ENCODE measurements at places on chromosomes 5 and 9.
A peak's percentile ranks its signal among the peaks of the same experiment; 100 is the strongest.

- no peak overlapping the region for H3K4me3 ChIP-seq
- no peaks in the 10 kb centered on the region for H3K27me3 ChIP-seq
- peaks cover 3% of the 10 kb centered on the region for H3K4me1 ChIP-seq
Observed at GRCh38 chr9:97518909-97519307, 17.4 kb downstream of the TMOD1 start.

DNA sequence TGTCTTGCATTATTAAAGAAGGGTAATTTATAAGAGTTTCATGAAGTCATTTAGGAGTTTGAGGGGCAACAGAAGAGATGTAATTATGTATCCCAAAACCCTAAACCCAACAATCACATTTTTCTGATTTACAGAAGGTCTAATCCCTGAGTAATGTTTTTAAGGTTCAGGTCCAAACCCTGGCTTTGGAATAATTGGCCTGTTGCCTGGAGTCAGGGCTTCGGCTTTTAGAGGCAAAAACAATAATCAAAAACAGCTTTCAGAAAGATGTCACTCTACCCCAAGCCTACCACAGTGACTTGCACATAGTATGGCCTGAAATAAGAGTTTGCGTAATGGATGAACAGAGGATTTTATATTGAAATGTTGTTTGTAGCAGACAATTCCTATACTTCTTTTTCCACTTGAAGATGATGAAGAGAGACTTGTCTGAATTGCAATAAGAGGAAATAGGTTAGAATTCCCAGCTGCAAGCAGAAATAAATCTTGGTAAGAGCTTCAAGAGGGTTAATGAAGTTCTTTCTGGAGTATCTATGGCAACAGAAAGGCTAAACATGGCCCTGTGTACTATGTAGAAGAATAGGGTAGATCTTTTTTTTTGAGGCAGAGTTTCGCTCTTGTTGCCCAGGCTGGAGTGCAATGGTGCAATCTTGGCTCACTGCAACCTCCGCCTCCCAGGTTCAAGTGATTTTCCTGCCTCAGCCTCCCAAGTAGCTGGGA lies 152.0 kb downstream of the GPBP1 start:
- H3K27ac ChIP-seq = no peak overlapping the region
- H3K36me3 ChIP-seq = no peaks in the 10 kb centered on the region
- no peak overlapping the region for H3K4me3 ChIP-seq
- DNase-seq = no peak
- H3K27me3 ChIP-seq = no peaks in the 10 kb centered on the region
- H3K4me1 ChIP-seq = no peaks in the 10 kb centered on the region

DNA sequence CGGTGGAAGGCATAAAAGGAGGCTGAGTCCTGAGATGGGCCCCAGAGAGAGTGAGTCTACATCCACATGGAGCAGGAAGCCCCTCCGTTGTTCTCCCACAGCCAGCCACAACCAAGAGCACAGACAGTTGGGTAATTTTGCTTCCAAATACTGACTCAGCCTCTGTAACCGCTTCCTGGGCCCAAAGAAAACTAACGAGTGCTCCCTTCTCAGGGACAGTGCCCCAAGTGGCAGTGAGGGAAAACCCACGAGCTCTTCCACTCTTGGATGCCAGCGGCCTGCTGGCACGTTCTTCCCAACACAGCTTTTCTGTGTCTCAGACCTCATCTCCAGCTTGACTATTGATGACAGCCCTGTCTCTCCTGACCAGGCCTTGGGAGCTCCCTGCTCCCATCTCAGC lies 207.6 kb downstream of the FSTL4 start:
- H3K27ac ChIP-seq = no peak overlapping the region
- H3K4me1 ChIP-seq = no peaks in the 10 kb centered on the region
- no peaks in the 10 kb centered on the region for H3K27me3 ChIP-seq
- no peak for DNase-seq
- H3K36me3 ChIP-seq = no peaks in the 10 kb centered on the region

GRCh38 chr5:58406394-58406793 lies 53.5 kb downstream of the PLK2 start:
- H3K27me3 ChIP-seq = no peaks in the 10 kb centered on the region
- H3K4me1 ChIP-seq = no peaks in the 10 kb centered on the region
- DNase-seq = no peak

DNA sequence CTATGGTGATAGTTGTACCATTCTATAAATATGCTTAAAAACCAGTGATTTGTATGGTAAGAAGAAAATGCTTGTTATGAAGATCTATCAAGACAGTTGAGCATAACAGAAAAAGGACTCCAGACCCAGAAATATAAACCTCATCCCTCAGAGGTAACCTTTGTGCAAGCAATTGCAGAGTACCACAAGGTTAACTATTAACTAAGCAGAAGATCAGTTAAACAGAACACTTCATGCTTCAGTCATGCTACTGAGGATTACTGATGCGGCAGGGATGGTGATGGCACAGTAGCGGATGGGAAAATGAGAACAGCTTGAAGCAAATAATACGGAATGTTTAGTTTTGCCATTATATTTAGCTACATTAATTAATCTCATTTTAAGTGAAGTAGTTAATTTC lies 45.5 kb downstream of the IARS1 start:
- no peaks in the 10 kb centered on the region for H3K4me1 ChIP-seq
- H3K27me3 ChIP-seq = no peaks in the 10 kb centered on the region
- H3K27ac ChIP-seq = no peak overlapping the region
- H3K4me3 ChIP-seq = no peak overlapping the region

GRCh38 chr5:168939887-168940544 lies 360.8 kb upstream of the PANK3 start:
- DNase-seq = no peak
- H3K27ac ChIP-seq = no peak overlapping the region
- no peaks in the 10 kb centered on the region for H3K36me3 ChIP-seq
- H3K4me3 ChIP-seq = no peak overlapping the region
- H3K4me1 ChIP-seq = no peaks in the 10 kb centered on the region

GRCh38 chr5:39187831-39188731 lies 31.3 kb downstream of the FYB1 start:
- no peak overlapping the region for H3K4me3 ChIP-seq
- no peaks in the 10 kb centered on the region for H3K36me3 ChIP-seq
- DNase-seq = no peak

- DNase-seq = no peak
- no peaks in the 10 kb centered on the region for H3K4me1 ChIP-seq
- no peaks in the 10 kb centered on the region for H3K27me3 ChIP-seq
- H3K36me3 ChIP-seq = no peaks in the 10 kb centered on the region
Observed at GRCh38 chr5:127959152-127959764, 124.3 kb upstream of the SLC12A2 start.

DNA sequence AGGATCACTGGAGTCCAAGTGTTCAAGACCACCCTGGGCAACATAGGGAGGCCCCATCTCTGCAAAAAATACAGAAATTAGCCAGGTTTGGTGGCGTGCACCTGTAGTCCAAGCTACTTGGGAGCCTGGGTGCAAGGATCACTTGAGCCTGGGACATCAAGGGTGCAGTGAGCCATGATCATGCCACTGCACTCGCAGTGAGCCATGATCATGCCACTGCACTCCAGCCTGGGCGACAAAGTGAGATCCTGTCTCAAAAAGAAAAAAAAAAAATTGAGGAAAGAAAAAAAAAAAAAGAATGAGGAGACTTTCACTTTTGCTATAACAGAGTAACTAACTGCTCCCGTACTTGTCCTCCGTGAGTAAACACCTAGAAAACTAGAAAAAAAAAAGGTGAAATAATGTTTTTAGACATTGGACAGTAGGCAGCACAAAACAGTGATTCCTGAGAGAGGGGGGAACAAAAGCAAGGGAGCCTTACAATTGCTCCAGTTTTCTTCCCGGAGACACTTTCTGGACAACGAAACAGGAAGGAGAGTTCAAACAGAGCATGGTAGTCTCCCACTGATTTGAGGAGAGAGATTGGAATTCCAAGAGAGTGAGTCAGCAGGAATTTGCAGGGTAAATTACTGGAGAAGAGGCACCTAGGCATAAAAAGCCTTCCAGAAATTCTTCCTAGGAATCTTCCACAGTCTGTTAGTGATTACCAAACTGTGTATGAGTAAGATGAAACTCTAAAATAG lies 6.9 kb upstream of the ZBTB5 start:
- no peaks in the 10 kb centered on the region for H3K36me3 ChIP-seq
- no peaks in the 10 kb centered on the region for H3K27me3 ChIP-seq
- H3K4me1 ChIP-seq = no peaks in the 10 kb centered on the region
- DNase-seq = no peak

GRCh38 chr5:50691399-50692016 lies 25.1 kb downstream of the PARP8 start:
- no peak for DNase-seq
- H3K36me3 ChIP-seq = no peaks in the 10 kb centered on the region
- H3K4me1 ChIP-seq = no peaks in the 10 kb centered on the region
- H3K27me3 ChIP-seq = no peaks in the 10 kb centered on the region
- no peak overlapping the region for H3K27ac ChIP-seq

DNA sequence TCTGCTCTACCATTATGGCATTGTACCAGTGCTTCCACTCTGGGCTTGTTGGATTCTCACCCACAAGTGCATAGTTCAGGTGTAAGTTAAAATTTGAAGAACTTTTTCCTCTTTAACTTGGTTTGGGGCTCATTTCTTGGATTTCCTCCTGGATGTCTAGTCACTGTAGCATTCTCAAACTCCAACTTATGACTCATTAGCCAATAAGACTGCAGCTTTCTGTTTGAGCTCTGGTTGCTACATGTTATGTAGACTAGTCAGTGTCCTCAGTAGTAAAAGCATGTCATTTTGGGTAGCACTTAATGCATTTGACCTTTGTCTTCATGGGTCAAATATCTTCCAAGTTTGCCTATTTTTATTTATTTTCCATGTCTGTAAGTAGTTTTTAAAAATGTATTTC lies 790.8 kb downstream of the BRINP1 start:
- DNase-seq = no peak
- no peaks in the 10 kb centered on the region for H3K27me3 ChIP-seq
- H3K4me3 ChIP-seq = no peak overlapping the region
- no peaks in the 10 kb centered on the region for H3K4me1 ChIP-seq

DNA sequence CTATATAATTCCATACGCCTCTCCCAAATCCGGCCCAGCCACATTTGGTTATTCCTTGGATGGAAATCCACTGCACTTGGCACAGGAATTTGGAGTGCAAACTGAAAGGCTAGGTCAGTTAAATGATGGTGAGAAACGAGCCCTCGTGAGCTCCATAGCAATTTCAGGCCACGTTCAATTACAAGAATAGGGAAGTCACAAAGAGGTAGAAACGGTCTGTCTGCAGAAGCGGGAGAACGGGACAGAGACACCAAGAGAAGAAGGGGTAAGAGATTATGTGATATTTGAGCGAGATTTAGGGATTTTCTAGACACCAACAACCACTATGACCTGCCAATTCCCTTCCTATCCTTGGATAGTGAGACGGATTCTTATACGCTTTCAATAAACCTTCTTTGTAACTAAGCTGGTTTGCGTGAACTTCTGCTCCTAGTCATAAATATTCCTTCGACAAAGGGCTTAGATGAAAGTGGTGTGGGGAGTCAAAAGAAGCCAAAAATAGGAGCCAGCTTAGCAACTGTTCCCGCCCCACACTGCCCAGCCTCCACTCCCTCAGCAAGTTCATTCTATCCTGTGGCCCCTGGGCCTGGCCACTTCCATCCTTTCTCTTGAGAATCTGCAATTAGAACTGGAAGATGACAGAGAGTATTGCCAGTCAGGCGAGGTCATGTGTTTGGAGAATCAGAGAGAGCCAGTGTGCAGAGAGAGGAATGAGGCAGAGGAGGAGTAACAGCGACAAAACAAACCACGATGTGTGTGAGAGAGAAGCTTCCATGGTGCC lies 118.4 kb downstream of the ZNF608 start:
- H3K4me3 ChIP-seq = no peak overlapping the region
- no peak for DNase-seq
- H3K36me3 ChIP-seq = no peaks in the 10 kb centered on the region
- H3K27me3 ChIP-seq = no peaks in the 10 kb centered on the region

- no peaks in the 10 kb centered on the region for H3K36me3 ChIP-seq
- no peak overlapping the region for H3K27ac ChIP-seq
- DNase-seq = no peak
- H3K4me1 ChIP-seq = peaks cover 6% of the 10 kb centered on the region
- no peak overlapping the region for H3K4me3 ChIP-seq
- H3K27me3 ChIP-seq = no peaks in the 10 kb centered on the region
Observed at GRCh38 chr5:143182901-143183820, 220.3 kb downstream of the NR3C1 start.

DNA sequence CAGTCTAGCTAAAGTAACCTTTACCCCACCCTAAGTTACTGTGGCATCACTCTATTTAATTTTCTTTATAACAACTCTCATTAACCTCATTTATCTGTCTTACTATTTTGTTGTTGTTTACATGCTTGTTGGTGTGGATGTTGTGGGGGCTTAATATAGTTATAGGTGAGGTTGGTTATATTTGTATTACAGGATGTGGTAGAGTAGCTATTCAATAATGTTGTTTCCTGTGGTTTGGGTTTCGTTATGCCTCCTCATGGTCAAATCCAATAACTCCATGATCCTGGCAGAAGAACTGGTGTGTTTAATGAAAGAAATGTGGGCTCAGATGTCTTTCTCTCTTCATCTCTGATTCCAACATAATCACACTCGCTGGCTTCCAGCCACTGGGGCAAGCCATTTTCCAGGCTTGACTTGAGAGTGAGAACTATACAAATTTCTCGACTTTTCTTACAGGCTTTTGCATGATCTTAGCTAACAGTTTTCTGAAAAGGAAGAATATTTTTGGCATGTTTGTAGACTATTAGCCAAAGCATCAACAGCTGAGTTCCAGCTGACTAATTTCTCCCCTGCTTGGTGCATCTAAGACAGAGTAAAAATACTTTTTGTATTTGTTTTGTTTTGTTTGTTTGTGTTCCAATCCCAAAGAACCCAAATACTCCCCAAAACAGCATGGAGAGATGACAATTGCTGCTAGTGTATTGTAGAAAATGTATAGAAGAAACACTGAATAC lies 303.7 kb upstream of the PAPPA start:
- no peak overlapping the region for H3K4me3 ChIP-seq
- H3K27me3 ChIP-seq = no peaks in the 10 kb centered on the region
- H3K27ac ChIP-seq = no peak overlapping the region
- H3K4me1 ChIP-seq = no peaks in the 10 kb centered on the region
- no peak for DNase-seq
- H3K36me3 ChIP-seq = no peaks in the 10 kb centered on the region

DNA sequence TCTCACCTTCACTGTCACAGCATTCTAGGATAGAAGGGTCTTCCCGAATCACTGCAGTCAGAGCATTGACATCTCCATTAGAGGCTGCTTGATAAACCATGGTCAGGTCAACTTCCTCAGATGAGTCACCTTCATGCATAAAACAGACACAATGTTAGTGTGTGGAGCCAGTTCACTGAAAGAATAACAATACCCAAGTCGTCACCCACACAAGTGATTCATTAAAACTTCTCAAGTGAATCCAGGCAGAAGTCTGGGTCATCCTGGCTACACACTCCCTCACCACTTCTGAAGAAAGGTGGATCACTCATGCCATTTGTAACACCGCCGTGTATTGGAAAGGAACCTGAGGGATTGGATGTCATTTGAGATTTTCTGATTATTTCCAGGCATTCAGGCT lies 49.6 kb downstream of the ANKRD55 start:
- H3K36me3 ChIP-seq = no peaks in the 10 kb centered on the region
- H3K4me3 ChIP-seq = no peak overlapping the region
- no peaks in the 10 kb centered on the region for H3K27me3 ChIP-seq
- H3K27ac ChIP-seq = no peak overlapping the region
- no peaks in the 10 kb centered on the region for H3K4me1 ChIP-seq
- peak; percentile 39 for DNase-seq
